Esophagus squamous epithelium (tissue), 5 donors: ENCODE measurements at places on chromosomes 6 and 20. TPM values are rescaled to one million over a fixed set of nuclear protein-coding genes. Genes with fewer than 3 reads are reported as not detected.

Gene BMP6
- total RNA-seq = 2.9 TPM

GRCh38 chr6:63571361-63572043, 778 bp upstream of the LOC128125822 start:
- no peak for DNase-seq

DNA sequence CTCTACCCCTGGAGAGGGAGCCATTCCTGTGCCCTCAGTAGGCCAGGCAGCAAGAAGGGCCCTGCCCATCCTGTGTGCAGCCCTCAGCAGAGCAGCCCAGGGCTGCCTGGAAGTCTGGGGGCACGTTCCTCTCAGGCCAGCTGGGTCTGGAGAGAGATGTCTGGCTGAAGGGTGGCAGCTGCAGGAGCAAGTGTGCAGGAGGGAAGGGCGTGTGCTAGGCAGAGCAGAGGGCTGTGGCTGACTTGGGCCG, 62.7 kb downstream of the NOL4L start:
- no peak for DNase-seq

DNA sequence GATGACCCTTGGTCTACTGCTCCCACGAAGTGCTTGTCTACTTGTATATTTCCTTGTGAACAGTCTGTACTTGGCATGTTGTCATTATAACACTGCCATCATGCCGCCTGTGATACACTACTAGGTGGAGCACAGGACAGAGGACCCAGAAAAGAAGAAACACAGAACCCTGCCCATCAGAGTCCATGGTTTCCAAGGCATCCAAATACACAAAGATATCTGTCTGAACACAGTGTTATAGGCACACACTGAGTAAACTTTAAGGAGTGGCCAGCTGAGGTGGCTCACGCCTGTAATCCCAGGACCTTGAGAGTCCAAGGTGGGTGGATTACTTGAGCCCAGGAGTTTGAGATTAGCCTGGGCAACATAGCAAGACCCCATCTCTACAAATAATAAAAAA, 110.5 kb upstream of the SLC2A12 start:
- DNase-seq = no peak

DNA sequence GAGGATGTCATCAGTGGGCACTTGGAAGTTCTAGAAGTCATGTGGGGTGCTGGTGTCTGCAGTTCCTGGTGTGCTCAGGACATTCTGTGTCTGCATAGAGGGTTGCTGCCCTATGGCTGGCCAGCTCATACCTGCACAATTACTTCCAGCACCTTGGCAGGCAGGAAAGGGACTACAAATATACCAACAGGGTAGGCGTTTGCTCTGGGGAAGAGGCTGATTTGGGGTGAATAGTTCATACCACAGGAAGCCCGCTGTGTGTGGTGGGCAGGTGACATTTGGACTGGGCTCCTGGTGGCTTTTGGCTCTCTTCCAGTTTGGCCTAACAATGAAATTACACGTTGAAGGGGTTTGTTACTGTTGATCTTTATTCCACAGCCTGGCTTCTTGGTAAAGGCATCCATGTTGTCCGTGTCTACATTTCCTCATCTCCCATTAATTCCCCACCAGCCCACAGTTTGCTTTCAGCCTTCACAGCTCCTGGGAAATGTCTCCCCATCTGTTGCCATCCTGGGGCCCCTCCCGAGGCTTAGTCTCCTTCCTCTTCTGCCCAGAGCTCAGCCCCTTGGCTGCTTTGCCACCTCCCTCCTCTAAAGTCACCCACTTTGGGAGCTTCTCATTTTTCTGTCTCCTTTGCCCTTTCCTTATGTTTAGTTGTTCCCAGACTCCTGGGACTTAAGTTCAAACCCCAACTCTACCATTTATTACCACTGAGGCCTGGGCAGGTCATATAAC, 88.1 kb downstream of the RSPH3 start:
- DNase-seq = no peak

Gene COL20A1
- not detected for total RNA-seq

Gene GRM1
- total RNA-seq = not detected

GRCh38 chr20:49486064-49486463, 3.6 kb upstream of the KCNB1 start:
- DNase-seq = no peak

- DNase-seq = no peak
These were observed 356.0 kb upstream of the CITED2 start for GRCh38 chr6:139730340-139730974.

Gene RBM24
- total RNA-seq = 0.62 TPM

Gene EYS
- not detected for total RNA-seq

DNA sequence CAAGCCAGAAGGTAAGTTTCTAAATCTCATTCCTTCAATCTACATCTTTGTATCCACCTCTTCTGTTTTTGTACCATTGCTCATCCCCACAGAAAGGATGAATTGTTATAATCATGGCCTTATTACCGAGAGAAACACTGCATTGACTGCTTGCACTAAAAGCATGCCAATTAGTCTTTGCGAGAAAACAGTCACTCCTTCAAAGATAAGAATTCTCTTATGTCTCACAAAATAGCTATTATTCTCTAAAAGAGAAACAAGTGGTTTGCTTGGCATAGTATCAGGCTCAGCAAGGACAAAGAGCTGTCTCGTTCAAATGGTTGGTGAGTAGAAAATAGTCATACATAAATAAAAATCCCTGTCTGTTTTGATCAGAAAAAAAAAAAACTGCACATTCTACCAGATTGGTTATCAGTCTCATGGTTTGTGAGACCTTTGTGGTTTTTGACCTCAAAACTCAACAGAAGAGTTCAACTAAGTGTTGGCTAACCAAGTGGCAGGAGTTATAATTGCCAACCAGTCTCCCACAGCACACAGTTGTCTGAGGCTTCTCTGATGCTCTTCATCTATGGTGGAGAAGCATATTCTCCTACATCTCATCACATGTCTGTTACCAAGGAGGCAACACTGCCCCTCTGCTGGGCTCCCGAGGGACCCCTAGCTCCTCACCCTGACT, 35.1 kb upstream of the ARMH2 start:
- no peak for DNase-seq

- no peak for DNase-seq
These were observed 366.2 kb upstream of the CNR1 start for GRCh38 chr6:88532241-88532860.

- DNase-seq = no peak
These were observed 324.8 kb downstream of the SMOC2 start for GRCh38 chr6:168765752-168766151.

Gene RBPJL
- not detected for total RNA-seq

DNA sequence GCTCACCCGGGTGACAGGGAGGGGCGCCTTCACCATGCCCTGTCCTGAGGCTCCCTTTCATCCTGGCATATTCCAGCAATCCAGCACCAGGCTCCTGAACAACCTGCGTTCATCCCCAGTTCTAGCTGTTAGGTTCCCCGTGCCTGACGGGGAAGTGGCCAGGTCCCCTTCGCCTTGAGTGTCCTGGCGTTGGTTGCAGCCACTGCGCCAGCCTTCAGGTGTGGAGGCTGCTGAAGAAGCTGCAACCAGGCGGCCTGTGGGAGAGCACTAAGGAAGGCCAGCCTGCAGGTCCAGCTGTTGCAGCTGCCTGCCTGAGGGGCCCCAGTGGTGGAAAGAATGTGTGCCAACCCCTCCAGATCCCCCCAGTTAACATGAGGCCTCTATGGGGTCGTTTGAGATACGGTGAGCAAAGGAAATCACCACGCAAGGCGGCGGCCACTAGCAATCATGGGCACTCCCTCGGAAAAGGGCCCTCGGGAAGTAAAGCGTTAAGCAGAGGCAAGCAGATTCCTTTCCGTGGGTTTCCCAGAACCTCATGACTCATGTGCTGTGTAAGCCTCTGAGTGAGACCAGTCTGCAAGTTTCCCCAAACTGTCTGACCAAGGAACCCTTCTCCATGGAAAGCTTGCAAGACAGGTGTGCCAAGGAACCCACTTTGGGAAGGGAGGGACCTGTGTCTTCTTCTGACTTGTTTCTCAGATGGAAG, 320.8 kb downstream of the TAF4 start:
- DNase-seq = no peak

DNA sequence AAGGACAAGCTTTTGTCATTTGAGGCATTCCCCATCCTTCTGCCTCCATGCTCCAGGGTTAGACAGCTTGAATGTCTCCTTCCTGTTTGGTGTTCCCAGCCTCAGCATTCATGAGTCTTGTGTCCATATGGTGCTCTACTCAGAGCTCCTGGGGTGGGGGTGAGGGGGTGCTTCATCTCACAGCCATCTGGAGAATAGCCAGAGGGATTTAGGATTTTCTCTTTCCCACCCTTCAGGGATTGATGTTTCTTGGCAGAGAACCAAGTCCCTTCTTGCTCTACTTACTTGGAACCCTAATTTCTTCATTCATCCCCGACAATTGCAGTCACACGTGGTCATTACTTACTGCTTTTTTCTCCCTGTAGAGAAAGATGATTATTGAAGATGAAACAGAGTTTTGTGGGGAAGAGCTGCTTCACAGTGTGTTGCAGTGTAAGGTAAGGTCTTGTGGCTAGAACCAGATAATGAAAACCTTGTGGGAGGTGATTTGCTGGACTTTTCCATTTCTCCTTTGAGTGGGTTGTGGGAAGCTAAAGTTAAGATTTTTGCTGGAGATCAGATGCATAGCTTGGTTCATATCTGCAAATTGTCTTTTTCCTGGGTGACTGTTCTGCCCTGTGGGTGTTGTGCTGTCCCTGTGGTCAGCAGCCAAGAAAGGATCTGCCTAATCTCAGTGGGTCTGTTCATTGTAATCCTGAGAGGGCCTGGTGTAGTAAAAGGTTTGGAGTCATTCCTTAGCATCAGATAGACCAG, 18.6 kb downstream of the CMTR1 start:
- no peak for DNase-seq

Gene SRSF12
- 0.42 TPM for total RNA-seq

Gene PRDM13
- not detected for total RNA-seq

DNA sequence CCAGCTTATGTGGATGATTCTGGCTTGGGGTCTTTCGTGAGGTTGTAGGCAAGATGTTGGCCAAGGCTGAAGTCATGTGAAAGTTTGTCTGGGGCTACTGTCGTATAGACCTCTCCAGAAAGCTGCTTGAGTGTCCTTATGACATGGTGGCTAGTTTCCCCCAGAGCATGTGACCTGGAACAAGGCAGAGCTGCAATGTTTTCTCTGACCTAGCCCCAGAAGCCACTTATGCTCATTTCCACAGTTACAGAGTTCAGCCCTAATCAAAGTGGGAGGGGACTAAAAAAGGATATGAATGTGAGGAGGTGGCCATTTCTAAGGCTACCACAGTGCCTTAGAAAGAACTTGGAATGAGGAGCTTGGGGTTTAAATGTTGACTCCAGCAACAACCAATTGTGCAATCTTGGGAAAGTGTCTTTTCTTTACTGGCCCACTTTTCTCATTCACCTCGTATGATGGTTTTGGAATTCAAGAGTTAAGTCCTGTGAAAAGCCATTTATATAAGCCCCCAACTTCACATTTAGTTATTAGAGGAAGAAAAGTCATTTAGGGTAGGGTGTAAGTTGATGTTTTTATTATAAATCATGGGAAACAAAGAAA, 5.9 kb upstream of the ASXL1 start:
- DNase-seq = no peak

Gene GJA10
- not detected for total RNA-seq

DNA sequence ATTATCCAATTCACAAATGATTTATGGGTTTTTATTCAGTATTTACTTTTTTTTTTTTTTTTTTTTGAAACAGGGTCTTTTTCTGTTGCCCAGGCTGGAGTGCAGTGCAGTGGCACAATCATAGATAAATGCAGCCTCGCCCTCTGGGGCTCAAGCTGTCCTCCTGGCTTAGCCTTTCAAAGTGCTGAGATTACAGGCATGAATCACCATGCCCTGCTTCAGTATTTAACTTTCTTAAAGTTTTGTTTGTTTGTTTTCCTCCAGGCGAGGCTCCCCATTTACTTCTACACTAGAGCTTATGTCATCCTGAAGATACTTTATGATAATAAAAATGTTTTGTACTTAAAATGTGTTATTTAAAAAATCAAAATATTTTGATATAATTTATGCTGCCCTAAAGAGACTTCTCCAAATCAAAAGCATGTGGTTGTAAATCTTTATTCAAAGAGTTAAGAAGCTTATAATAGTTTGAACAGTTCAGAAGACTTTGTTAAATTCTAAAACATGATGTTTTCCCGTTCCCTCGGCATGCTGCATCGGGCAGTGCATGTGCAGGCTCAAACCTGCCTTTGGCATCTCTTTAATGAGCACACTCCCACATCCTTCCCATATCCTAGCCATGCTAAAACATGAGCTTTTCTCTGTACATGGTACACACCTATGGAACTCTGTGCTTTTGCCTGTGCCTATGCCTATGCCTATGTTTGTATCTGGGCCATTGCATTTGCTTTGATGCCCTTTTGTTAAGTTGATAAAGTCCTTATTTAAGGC, 11.0 kb downstream of the SMPDL3A start:
- no peak for DNase-seq

DNA sequence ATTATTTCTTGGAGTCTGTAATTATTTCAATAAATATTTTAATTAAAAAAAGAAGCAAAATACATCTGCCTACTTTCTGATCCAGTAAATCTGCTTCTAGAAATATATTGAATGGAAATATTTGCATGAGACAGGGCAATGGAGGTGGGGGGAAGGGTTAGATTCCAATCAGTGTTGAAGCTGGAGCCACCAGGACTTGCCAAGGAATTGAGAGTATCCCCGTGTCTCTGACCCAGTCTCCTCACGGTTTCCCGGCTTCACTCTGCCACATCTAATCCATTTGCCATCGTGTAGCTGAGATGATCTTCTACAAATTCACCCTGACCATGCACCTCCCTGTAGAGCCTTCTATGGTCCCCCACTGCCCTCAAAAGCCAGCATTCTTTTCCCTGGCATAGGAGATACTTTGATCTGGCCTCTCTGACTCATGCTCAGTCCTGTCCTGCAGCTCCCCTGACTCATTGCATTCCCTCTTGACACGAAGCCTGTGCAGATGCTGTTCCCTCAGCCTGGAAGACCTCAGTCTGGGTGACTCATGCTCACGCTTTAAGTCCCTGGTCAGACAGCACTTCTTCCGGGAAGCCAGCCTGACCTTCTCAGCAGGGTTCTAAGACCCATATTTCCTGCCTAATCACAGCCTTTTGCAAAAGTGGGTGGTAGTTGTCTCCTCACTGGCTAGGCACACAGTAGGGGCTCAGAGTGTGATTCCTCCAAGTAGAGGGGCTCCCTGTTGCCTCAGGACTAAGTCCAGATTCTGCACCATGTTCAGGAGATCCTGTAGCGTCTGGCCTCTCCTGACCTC, 23.0 kb upstream of the FKBP1A start:
- DNase-seq = no peak

Gene SLC22A7
- not detected for total RNA-seq

GRCh38 chr6:148415511-148416260, 73.0 kb downstream of the SASH1 start:
- no peak for DNase-seq
